ENCODE measurements at places on chromosomes 1 and 21.

GRCh38 chr1:69527273-69527672 lies 40.4 kb upstream of the LRRC7 start:
- DNase-seq: no peak

DNA sequence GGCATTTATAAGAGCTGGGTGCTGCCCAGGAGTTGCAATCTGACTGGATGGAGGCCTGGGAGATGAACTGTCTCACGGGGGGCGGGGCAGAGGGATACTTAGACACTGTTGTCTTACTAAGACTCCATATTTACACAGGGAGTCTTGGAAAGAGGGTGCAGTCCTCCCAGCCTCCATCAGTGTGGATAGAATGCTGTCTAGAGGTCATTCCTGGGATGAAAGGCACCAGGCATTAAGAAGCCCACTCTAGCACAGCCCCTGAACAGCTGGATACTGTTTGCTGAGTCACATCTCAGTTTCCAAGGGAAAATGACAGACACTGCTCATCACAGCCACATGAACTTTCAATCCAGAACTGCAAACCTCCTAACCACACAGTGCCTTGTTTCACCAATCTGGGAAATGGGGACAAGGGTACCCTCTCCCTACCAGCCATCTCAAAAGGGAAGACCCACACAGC lies 43.3 kb downstream of the SSBP3 start:
- no peak for DNase-seq

GRCh38 chr1:36937371-36937770 lies 96.9 kb downstream of the GRIK3 start:
- no peak for DNase-seq

DNA sequence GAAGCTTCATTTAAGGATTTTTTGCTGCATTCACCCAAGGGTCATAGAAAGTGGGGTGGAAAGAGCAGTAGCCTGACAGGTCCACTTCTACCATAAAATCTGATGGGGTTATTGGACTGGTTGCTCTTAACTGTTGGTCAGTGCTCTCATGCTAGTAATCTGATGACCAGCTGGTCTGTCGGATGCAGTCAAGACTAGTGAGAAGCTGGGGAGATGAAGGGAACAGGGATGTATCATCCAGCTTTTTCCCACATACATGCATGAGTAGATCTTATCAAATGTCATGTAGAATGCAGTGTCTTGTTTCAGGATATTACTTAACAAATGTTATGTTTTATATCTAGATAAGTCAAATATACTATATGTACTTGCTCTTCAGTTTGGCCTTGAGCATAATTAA lies 11.1 kb downstream of the ATP1B1 start:
- no peak for DNase-seq

- no peak for DNase-seq
Observed at GRCh38 chr1:199449221-199449620, 578.3 kb upstream of the NR5A2 start.

GRCh38 chr21:36115138-36115730 lies 19.6 kb upstream of the CBR3 start:
- no peak for DNase-seq

DNA sequence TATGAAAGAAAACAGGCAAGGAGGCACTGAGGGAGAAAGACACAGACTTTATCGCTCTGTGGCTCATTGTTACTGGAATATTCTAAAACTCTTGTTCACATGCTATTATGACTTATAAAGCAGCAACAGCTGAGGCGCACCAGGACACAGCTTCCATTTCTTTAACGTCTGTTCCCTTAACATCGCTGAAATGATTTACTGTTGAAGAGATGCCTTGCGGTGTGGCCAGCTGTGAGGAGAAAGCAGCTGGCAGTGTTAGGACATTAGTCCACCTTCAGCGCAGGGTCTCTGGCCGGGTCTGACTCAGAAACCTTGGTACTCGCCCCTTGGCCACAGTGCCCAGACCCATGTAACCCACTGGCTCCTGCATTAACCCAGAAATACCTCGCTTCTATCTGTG lies 3.1 kb upstream of the PER3 start:
- DNase-seq: no peak

DNA sequence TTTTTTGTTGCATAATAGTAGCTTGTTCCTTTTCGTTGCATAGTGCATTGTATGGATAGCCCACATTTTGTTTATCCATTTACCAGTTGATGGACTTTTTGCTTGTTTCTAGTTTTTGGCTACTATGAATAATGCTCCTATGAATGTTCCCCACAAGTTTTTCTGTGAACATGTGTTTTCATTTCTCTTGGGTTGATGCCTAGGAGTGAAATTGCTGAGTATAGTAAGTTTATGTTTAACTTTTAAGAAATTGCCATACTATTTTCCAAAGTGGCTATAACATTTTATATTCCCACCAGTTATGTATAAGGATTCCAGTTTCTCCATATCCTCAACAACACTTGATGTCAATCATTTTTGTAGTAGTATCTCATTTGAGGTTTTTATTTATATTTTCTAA lies 84.8 kb upstream of the CACYBP start:
- no peak for DNase-seq

Data from cortex of kidney (tissue), 1 donor.